GM04504 (cell line): ENCODE measurements at places on chromosomes 11 and 22.

DNA sequence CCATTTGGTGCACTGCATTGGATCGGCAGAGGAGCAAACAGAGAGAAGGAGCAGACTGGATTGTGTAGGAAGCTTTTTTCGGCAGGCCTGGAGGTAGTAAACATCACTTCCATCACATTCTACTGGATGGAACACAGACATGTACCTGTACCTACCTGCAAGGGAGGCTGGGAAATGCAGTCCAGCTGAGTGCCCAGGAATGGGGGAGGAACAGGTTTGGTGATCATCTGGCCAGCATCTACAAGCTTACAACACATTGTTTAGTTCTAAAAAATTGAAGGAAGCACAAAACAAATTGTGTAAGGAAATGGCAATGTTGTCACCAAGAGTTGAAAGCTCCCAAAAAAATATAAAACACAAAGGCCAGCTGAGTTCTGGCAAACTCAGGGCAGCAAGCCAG is 19.1 kb downstream of the SMIM38 start:
- DNase-seq, result no peak

GRCh38 chr11:117744471-117745150 is 52.4 kb downstream of the DSCAML1 start:
- no peak for DNase-seq

DNA sequence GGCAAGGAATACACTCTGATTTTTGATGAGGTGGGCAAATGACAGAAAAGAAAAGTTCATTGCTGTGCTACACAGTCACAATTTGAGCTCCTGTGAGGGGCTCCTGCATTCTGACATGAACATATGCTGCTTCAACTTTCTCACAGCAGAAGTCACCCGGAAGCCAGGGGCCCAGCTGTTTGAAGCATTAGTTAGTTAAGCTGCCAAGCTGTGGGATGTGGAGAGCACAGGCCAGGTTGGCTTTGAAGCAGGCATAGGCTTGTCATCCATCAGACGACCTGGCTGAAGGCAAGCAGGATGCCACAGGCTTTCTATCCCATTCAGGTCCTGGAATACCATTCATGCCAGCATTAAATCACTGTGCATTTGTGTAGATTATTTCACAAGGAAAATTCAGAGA is 63.1 kb downstream of the MTNR1B start:
- DNase-seq, result no peak

DNA sequence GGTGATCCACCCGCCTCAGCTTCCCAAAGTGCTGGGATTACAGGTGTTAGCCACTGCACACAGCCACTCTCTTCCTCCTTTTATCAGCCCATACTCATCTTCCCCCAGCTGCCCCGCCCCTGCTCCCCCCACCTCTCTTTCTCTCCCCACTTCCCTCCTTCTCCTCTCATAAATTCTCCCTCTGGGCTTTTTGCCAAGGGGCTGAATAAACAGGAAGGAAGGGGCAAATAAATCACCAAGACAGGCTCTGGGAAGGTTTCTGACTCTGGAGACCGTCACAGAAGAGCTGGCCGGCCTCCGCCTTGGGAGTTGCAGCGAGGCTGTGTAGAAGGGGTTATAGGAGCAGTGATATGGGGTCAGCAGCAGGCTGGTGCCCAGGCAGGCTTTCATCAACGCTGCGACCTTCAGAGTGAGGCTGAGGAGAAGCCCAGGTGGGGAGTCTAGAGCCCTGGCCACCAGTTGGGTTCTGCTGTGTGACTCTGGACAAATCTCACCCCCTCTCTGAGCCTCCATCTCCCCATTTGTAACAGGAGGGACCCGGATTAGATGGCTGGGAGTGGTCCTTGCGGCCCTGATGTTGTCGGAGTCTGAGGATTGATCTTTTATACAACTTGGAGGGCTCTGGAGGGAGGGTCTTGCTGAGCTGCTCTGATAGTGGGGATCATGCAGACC is 62.6 kb upstream of the RASD2 start:
- DNase-seq, result peak; percentile 92

- DNase-seq, result no peak
Measured at GRCh38 chr11:128626913-128627665, 39.7 kb upstream of the ETS1 start.

DNA sequence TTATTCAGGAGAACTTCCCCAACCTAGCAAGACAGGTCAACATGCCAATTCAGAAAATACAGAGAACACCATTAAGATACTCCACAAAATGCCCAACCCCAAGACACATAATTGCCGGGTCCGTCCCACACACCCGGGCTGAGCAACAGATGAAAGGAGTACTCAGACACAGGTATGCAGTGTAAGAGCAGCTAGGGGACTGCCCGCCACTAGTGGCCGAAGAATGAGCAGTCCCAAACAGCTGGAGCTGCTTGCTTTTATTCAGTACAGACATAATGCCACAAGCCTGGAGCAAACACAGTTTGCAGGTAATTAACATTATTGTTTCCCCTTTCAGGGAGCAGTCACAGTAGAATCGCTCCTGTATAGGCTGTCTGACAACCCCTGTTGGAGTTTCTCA is 364.6 kb downstream of the LUZP2 start:
- DNase-seq, result no peak
